ENCODE measurements at places on chromosomes 7 and 10. TPM values are rescaled to one million over a fixed set of nuclear protein-coding genes. Genes with fewer than 3 reads are reported as not detected.
A peak's percentile ranks its signal among the peaks of the same experiment; 100 is the strongest.

DNA sequence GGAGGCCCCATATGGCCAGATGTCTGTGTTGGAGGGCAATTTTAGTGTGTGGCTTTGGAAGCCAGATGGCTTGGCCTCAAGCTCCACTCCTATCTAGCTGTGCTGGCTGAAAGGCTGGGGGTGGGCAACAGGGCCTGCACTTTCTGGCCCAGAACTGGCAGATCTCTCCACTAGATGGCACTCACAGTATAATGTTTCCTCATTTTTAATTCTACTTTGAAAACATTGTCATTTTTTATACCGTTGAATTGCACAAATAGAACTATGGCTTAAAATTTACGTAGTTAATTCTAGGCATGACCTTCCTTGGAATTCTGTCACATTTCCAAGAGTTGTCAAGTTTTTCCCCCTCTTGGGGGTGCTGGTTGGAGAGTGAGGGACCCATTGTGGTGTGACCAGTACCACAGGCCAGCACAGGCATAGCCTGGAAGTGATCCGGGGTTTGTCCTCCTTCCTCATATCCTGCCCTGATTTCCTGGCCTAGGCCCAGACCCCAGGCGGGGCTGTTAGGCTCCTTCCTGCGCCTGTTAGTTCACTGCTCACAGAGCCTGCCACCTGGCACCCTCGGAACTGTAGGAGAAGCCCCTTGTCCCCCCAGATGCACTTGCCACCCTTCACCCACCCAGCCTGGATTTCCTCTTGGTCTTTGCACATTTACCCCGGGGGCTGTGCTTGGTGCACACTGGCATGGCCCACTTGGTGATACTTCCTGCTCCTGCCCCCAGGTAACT lies 52.8 kb downstream of the ARHGAP22 start:
- DNase-seq: peak; percentile 24

DNA sequence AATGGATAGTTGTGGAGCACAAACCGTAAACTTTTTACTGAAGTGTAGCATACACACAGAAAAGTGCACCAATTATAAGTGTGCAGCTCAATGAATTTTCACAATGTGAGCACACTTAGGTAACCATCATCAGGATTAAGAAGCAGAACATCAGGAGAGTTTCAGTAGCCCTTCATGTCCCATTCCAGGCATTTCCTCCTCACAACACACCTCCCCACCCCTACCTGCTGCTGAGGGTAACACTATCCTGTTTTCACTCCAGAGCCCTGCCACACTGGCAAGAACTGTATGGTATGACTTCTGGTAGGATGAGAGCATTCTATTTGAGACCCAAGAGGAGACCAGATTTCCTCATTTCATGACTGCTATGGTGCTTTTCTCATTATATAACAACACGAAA lies 166.5 kb downstream of the PPP1R3A start:
- DNase-seq: no peak

GRCh38 chr7:138773817-138774216 lies 24.0 kb upstream of the TMEM213 start:
- DNase-seq: no peak

Gene ZNF727
- 0.62 TPM for polyA plus RNA-seq

DNA sequence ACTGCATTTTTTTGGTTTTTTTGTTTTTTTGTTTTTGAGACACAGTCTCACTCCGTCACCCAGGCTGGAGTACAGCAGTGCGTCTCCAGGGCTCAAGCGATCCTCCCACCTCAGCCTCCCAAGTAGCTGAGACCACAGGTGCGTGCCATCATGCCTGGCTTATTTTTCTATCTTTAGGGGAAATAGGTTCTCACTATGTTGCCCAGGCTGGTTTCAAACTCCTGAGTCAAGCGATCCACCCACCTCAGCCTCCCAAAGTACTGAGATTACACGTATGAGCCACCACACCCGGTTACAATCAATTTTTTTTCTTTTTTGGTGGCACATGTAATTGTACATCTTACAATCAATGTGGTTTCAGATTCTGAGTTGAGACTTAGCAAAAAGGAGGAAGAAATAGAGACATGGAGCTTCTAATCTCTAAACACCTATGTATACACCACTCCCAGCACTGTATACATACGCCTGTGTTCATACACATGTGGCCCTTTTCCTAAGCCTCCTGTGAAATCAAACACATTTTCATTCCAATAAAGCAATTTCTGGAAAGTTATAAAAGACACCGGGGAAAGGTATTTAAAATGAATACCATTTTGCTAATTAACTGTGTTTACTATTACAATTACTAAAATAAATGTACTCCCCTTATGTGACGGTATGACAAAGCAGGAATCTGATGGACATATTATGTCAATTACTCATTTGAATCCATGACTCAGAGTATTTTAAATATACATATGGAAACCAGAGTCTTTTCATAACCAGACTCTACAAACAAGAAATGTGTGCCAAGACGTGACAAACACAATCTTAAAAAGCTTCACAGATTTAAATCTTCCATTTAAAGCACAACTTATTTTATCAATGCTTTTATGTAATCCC lies 40.9 kb downstream of the SMURF1 start:
- DNase-seq: no peak

Gene EN2
- 0.17 TPM for polyA plus RNA-seq

Gene OR6B1
- polyA plus RNA-seq: not detected

GRCh38 chr7:148142660-148143248 lies 447.8 kb upstream of the C7orf33 start:
- peak; percentile 64 for DNase-seq

Gene ABCB4
- polyA plus RNA-seq: 3.0 TPM

Gene C10orf53
- not detected for polyA plus RNA-seq

- no peak for DNase-seq
Measured at GRCh38 chr10:71281646-71282322, 37.3 kb upstream of the SLC29A3 start.

DNA sequence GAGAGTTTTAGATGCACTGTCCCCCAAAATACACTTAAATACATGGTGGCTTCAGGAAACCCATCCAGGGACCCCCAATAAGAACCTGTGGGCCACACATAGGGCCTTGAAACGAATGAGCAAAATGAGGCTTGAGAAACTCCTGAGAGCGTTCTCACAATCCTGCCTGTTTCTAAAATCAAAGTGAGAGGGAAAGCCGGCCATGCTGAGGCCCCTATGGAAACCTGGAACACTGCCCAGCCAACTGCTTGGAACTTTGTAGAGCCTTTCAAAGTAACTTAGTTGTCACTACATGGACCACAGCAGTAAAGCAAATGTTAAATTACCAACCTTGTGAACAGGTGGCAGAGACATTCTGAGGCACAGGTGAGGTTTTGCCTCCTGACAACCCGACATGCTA lies 13.4 kb downstream of the SGMS1 start:
- no peak for DNase-seq

GRCh38 chr10:372566-372965 lies 237.3 kb downstream of the ZMYND11 start:
- no peak for DNase-seq

DNA sequence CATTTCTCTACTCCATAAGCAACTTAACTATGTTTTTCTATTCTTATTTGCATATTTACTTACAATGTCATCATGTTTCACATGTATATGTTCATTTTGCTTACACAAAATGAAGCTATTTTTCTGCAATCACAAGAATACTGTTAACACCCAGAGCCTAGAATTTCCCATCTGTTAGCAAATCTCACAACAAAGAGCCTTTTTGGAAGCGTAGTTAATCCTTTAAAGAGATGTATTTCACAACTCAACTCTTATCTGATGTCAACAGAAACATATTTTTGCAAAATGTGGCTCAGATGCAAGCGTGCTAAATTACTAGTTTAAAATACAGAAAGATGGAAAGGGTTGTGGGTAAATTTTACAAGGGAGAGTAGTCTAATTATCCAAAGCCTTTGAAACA lies 110.6 kb upstream of the COL1A2 start:
- DNase-seq: no peak

DNA sequence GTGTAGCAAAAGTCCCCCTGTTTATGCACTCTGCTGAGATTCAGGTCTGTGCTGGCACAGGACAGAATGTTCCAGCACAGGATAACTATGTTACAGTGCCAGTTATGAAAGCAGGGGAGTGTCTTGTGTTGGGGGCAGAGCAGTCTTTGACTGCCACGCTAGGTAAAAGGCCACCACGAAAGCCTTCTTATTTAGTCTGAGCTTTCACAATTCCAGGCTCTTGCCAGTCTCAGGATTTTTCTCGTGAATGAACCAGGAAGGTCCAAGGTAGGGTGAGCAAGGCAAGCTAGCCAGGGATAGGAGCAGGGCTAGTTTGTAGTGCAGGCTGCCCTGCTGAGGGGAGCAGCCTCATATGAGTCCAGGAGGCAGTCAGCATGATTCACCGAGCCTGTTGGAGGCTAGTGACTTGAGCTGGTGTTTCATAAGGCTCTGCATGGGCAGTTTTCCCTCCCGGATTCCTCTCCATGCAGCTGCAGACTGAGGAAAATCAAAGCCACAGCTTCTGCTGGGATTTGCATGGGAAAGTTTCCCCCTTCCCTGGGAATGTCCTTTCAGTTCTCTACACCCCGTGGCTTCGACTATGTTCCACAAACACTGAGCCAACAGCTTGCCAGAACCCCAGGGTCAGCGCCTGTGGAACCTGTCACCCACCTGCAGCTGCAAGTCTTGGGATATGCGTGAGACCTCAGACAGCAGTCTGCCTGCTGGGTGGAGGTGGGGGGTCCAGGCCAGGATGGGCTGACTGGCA lies 112.3 kb downstream of the JCAD start:
- no peak for DNase-seq

Gene FAM25G
- polyA plus RNA-seq: not detected

GRCh38 chr7:51280156-51280555 lies 36.5 kb downstream of the COBL start:
- no peak for DNase-seq

DNA sequence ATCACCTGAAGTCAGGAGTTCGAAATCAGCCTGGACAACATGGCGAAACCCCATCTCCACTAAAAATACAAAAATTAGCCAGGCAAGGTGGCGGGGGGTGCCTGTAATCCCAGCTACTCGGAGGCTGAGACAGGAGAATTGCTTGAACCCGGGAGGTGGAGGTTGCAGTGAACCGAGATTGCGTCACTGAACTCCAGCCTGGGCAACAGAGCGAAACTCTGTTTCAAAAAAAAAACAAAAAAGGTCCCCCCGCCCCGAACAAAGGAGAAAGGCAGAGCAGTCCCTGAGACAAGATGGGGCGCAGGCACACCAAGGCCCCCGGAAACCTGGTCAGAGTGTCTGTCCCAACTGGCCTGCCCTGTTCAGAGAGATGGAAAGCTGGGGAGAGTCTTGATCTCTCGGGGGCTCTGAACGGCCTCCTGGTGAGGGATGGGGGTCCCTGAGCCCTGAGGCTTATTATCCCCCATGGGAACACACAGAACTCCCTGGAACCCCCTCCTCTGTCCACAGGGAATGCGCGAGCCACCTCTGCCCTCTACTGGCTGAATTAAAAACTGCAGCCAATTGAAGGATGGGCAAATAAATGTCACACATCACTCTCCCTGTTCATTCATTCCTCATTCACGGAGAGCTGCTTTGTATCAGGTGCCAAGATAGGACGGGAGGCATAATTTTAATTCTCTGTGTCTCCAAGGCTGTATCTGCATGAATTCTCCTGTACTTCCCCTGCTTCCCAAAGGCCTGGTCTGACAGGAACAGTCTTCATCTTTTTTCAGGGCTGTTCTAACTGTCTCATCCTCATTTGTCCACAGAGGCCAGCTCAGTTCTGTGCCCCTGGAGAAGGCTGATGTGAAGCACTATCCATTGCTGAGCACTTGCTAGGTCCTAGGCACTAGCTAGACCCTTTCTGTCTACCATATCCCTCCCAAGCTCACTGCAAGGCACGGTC lies 28.9 kb downstream of the MAT1A start:
- peak; percentile 37 for DNase-seq

Gene FOXK1
- polyA plus RNA-seq: 24.3 TPM

Gene ZNF853
- polyA plus RNA-seq: 14.7 TPM

Gene ITGB1
- 477 TPM for polyA plus RNA-seq

DNA sequence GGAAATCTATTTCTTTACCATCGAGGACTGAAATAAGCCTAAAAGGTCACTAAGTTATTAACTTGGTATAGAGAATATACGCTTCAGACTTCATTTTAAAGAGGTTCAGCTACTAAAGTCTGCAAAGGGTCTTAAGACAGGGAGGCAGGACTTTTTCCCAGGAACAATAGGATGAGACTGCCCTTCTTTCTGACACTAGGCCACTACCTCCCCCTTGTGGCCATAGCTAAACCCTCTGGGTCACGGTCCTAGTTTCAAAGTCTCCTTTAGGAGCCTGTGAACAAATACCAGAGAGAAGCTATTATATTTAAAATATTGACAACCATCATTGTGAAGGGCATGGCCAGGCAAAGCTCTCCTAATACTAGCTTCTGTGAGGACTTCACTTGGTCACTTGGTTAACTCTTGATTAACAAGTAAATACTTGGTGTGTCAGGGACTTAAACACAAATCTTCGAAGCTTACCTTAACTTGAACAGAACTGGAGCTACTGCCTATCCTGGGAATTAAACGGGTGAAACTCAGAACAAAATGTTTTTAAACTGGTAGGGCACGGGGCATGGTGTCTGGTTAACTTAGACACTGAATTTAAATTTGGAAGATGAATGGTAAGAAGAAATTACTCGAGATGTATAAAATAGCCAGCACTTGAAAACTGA lies 75.6 kb downstream of the CCDC6 start:
- DNase-seq: peak; percentile 27

Gene TMEM60
- 25.3 TPM for polyA plus RNA-seq

- DNase-seq: no peak
Measured at GRCh38 chr10:137031-137430, 1.8 kb downstream of the ZMYND11 start.

Gene YKT6
- polyA plus RNA-seq: 75.6 TPM

Gene RADIL
- polyA plus RNA-seq: 2.1 TPM

DNA sequence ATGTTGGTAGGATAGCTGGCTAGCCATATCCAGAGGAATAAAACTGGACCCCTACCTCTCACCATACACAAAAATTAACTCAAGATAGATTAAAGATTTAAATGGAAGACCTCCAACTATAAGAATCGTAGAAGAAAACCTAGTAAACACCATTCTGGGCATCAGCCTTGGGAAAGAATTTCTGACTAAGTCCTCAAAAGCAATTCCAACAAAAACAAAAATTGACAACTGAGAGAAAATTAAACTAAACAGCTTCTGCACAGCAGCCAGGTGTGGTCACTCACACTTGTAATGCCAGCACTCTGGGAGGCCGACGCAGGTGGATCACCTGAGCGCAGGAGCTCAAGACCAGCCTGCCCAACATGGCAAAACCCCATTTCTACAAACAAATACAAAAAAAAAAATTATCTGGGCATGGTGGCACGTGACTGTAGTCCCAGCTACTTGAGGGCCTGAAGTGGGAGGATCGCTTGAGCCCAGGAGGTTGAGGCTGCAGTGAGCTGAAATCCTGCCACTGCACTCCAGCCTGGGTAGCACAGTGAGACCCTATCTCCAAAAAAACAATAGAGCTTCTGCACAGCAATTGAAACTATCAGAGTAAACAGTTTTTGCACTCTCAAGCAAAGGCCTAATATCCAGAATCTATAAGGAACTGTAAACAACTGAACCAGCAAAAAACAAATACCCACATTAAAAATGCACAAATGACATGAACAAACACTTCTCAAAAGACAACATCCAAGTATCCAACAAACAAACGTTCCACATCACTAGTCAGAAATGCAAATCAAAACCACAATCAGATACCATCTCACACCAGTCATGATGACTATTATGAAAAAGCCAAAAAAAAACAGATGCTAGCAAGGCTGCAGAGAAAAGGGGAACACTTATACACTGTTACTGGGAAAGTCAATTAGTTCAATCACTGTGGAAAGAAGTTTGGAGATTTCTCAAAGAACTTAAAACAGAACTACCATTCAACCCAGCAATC lies 4.8 kb downstream of the CRPPA start:
- DNase-seq: no peak
